ENCODE measurements at places on chromosomes 5 and 9.

DNA sequence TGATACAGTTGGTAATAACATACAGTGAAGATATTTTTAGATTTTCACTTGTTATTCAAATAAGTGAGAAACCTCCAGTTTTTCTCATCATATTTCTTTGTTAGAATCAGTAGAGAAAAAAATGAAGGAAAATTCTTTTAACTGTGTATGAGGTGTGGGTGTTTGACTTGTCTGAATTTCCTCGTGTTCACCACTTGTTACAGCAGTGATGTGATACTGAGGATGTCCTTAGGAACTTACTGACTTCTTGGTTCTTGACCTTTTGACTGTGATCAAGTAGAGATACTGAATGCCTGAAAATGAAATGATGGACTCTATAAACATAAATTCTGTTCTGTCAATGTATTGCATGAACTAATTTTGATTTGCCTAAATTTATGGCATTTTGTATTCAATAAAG, 10.7 kb downstream of the PBX3 start:
- no peak for DNase-seq

- DNase-seq = no peak
Measured at GRCh38 chr5:6636293-6636692, 3.1 kb downstream of the SRD5A1 start.

- no peak for DNase-seq
Measured at GRCh38 chr5:89137148-89137547, 254.2 kb upstream of the MEF2C start.

- DNase-seq = no peak
Measured at GRCh38 chr5:92769978-92770377, 811.0 kb downstream of the NR2F1-AS1 start.

- DNase-seq = no peak
Measured at GRCh38 chr5:140253985-140254384, 48.9 kb downstream of the PFDN1 start.

DNA sequence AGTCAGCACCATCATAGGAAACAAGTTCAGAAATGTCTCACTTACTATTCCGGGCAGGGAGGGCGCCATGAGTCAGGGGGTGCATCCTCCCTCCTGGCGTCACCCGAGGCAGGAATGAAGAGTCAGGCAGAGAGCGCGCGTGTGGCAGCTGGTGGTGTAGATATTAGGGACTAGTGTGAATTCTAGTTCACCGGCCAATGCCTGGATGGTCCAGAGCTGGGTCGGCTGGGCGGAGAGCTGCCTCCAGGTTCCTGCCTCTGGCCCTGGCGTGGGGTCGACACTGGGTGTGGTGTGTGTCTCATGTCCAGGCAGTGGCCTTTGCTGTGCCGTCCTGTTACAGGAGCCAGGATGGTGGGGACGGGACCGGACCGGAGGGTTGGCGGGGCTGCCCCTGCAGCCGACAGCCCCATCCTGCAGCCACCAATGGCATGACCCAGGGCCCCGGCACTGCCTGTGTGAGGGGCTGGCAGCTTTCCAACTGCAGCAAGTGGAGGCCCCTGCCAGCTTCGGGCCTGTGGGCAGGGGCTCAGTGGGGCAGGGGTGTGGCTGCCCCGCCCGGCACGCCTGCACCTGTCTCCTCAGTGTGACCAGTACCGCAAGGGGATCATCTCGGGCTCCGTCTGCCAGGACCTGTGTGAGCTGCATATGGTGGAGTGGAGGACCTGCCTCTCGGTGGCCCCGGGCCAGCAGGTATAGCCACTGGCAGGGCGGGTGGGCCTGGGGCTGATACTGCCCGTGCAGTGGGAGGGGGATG, 9.1 kb downstream of the DIPK1B start:
- DNase-seq = no peak
